ENCODE measurements at places on chromosomes 6 and 20.

- no peak for DNase-seq
Measured at GRCh38 chr20:23776067-23776771, 25.5 kb upstream of the CST1 start.

DNA sequence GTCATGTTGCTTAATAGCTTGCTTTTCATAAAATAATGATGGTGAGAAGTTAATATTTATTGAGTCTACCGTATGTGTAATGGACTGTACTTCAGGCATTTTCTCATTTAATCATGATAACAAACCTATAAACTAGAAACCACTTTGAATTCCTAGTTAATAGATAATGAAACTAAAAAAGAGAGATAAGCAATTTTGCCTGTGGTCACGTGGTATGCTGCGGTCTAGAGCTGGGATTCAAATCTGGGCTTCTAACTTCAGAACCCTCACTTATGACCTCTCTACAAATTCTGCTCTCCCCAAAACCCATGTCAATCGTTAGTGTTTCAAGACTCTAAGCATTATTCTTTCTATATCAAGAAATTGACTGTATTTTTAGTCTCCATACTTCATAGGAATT lies 700.7 kb downstream of the PRKN start:
- no peak for DNase-seq

DNA sequence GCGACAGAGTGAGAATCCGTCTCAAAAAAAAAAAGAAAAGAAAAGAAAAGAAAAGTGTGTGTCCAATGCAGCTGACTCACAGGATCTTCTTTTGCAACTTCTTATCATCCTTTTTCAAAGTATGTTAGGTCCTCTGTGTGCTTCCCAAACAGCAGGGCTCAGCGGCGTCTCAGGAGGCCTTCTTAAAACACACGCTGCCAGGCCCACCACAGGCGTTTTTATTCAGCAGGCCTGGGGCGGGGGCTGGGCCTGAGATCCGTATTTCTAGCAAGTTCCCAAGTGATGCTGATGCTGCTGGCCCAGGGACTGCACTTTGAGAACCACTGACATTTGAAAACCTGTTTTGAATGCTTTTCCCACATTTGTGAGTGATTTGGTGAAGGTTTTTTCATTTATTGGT lies 57.1 kb downstream of the PSMG4 start:
- no peak for DNase-seq

- no peak for DNase-seq
Measured at GRCh38 chr6:121434037-121434770, 1.2 kb upstream of the GJA1 start.

Measured in stimulated activated CD4-positive, alpha-beta T cell treated with anti-CD3 and anti-CD28 coated beads, Interleukin-15, amount 100 ng/mL, for 1 hour (primary cell).